Activated T-helper 17 cell treated with anti-CD3 and anti-CD28 coated beads, Interleukin-2, amount 50 U/mL, for 72 hours (primary cell): ENCODE measurements at places on chromosomes 12 and 14. TPM values are rescaled to one million over a fixed set of nuclear protein-coding genes. Genes with fewer than 3 reads are reported as not detected.

RASSF8 gene
- 0.56 TPM for total RNA-seq

DHRS2 gene
- 17.7 TPM for total RNA-seq

HOXC12 gene
- total RNA-seq, result not detected

B4GALNT3 gene
- total RNA-seq, result 4.7 TPM

TTC9 gene
- 4.7 TPM for total RNA-seq

SPIC gene
- not detected for total RNA-seq

OTX2 gene
- not detected for total RNA-seq

NXPH4 gene
- 0.34 TPM for total RNA-seq

DNA sequence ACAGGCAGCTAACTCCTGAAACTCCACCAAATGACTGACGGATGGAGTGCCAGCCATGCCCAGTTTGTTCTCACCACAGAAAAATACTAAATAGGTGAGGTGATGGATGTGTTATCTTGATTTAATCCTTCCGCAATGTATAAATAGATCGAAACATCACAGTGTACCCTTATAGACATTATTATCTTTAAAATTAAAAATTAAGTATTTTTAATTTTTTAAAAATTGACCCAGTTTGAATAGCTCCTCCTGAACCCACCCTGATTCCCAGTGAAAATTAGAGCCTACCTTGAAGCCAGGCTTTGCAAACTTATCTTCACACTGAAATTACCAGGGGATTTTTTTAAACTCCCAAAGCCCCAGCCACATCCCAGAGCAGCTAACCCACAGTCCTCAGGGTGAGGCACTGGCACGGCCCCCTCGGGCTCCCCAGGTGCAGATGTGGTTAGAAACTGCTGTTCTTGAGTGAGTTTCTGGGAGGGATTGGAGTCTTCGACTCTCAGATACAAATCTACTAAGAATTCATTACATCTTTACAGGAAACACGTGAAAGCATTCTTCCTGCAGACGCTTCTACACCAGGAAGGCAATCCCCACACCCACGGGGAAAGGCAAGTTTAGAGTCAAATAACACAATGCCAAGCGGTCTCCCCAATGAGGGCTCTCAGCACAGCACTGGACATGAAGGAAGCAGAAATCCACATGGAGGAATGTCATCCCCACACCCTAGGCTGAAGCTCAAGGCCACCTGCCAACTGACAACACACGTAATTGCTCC, 126.4 kb downstream of the RIMBP2 start:
- no peak for ATAC-seq

GRCh38 chr12:31205054-31205453, 120.9 kb downstream of the SINHCAF start:
- peak; percentile 80 for ATAC-seq

DNA sequence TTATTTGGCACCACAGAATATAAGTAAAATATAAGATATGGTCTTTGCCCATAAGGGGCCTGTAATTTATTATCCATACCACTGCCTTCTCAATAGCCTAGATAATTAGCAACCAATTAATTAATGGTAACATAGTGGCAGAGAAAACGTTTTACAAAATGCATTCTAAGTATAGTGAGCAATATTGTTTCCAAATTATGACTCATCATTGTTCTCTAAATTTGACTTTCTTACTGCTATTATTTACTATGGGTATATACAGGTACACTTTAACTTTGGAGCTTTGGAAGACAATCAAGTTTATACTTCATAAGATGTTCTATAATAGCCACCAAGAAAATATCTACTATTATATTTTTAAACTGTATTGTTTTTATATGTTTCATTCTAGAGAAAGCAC, 26.7 kb downstream of the DCP1B start:
- peak; percentile 37 for ATAC-seq

DNA sequence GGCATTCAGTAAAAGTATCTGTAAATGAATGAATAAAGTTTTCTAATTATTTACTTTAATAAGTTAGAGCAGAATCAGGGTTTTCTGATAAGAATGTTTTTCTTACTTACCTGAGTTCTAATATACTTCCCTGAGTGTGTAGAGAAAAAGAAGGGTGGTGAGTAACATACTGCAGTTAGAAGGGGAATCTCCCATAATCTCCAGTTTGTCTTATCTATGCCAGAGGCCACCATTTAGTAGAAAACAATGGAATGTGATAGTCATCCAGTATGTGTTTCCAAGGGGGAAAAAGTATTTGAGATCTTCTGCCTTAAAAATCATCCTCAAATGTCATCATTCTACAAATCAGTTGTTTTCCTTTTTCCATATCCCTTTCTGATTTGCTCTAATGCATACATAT, 56.5 kb upstream of the PAWR start:
- no peak for ATAC-seq

GRCh38 chr12:53336181-53336681, at the start of gene SP7:
Gene SP7 (minus strand): TSS chr12:53336354. CDS start chr12:53335646, 708 bp downstream.
- ATAC-seq, result no peak

- ATAC-seq, result peak; percentile 23
Observed at GRCh38 chr12:11652351-11653040, 3.0 kb downstream of the ETV6 start.

DNA sequence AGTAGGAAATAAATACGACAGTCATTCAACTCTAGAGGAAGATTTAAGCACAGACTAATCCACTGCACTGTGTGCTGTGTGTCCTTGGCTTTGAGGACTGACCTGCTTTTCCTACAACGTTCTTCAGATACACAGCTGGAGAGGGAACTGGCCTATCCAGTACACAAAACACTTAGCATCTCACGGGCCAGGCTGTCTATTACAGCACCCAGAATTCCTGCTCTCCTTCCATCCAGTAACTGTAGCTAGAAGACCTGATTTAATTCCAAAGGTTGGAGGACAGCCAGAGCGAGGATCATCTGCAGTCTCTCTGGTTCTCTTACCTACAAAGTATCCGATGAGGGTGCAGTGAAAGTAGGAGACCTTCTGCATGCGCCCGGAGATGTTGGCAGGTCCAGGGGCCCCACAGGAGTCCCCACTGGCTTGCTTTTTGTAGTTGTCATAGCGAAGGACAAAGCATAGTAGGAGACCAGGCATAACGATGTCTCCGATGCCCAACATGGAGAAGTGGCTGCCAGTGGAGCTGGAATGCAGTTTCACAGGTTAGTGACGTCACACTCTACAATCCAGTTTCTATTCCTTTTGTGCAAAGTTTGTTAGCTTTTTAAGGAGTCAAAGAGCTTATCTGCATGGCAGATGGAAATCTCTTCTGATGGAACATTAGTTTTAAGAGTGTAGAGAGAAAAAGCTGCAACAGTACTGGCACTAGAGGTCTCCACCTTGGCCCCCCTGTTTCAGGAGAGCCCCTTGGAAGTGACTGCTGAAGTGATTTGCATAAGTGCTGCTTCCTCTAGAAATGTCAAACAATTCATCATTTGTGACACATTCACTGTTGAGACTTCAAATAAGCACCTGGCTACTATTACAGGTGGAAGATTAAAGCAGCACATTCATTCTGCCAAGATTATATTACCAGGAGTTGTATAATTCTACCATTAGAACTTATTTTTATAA, 41.7 kb downstream of the ACADS start:
- ATAC-seq, result no peak

- ATAC-seq, result peak; percentile 71
Observed at GRCh38 chr12:12704593-12705230, 8.7 kb upstream of the GPR19 start.

DNA sequence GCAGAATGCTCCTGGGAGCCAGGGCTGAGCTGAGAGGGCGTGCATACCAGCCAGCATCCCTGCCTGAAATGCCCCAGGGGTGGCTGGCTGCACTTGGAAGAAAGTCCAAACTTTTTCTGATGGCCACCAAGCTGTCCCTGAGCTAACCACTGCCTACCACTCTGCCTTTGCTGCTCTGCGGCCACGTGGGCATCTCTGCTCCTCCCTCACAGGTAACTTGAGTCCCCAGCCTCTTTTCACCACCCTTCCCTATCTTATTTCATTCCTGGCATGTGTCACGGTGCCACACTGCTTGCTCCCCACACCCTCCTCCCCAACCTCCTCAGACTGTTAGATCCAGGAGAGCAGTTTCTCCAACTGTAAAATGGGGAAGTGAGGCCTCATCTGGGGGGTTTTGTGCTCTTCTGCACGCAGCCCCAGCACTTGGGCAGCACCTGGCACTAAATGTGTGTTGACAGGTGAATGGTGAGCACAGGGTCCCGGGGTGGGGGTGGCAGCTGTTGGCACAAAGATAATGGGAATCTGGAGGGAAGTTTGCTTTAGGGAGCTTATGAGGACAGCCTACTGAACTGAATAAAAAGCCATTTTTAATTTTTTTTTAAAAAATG, 113.0 kb downstream of the GLT1D1 start:
- no peak for ATAC-seq

- ATAC-seq, result peak; percentile 81
Observed at GRCh38 chr12:15700595-15700994, 88.6 kb downstream of the EPS8 start.

- ATAC-seq, result peak; percentile 99
Observed at GRCh38 chr14:65637780-65638179, 225.2 kb downstream of the FUT8 start.

DNA sequence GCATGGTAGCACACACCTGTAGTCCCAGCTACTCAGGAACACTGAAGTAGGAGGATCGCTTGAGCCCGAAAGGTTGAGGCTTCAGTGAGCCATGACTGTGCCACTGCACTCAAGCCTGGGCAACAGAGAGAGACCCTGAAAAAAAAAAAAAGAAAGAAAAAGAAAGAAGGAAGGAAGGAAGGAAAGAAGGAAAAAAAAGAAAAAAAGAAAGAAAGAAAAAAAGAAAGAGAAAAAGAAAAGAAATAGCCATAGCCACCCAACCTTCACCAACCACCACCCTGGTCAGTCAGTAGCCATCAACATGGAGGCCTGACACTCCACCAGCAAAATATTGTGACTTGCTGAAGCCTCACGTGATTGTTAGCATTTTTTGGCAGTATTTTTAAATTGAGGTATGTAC, 21.4 kb upstream of the TMEM263 start:
- no peak for ATAC-seq

DNA sequence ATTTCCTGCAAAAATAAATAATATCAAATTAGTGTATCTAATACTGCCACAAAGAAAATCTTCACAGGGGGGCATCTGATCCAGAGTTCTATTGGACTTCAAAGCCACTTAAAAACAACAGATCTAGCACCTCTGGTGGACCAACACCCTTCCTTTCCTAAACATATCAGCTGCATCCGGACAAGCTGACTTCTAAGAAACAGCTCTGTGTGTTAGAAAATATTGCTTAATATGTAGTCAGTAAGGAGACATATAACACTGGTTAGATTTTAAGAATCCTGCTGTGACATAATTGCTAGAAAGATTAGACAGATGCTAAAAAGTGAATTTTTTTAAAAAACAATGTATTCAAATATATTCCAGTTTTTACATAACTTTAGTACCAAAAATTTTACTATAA, 61.1 kb upstream of the PTPRB start:
- ATAC-seq, result no peak

DNA sequence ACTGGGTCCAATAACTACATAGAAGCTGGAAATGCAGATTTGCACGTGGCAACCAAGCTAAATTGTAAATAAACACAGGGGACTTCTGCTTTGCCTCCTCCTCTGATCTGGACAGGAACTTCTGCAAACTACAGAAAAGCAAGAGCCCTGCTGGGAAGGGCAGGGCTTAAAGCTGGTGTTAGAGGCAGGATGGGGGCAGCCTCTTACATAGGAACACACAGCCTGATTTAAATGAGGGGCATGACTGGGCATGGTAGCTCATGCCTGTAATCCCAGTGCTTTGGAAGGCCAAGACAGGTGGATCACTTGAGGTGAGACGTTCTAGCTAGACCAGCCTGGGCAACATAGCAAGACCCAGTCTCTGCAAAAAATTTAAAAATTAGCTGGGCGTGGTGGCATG, 46.7 kb downstream of the ERH start:
- ATAC-seq, result no peak

DNA sequence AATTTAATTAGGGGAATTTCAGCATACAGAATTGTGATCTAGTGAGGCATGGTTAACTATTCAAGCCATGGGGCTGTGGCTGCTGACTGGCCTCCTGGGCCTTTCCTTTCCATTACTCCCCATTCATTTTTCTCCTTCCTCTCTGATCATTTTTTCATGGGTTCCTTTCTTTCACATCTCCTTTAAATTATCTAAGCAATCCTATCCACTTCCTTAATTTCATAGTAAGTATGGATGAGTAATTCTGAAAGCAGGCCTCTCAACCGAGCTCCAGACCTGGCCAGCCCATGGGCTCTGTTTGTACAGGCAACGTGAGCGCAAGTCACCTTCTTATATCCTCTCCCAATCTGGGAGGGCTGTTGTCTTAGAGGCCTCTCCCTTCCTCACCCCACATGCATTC, 13.4 kb downstream of the CKAP4 start:
- no peak for ATAC-seq

GRCh38 chr12:113157218-113157859, 7.8 kb downstream of the CFAP73 start:
- no peak for ATAC-seq

DNA sequence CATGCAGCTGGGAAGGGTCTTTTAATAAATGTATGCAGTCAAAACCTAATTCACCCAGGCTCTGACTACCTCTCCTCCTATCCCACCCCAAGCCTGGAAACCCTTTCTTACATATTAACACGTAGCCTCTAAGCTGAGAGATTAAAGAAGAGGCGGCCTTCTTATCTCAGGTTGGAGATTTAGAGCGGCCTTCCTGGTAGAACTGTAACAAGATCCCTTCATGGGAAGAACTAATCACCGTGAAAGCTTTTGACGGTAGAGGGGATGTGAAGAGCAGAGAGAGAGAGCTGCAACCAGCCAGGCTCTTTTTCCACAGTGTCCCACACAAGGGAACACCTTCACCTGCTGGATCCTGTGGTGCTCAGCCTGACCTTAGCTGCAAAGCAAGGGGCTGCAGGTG, 367.4 kb downstream of the MED13L start:
- ATAC-seq, result no peak

DNA sequence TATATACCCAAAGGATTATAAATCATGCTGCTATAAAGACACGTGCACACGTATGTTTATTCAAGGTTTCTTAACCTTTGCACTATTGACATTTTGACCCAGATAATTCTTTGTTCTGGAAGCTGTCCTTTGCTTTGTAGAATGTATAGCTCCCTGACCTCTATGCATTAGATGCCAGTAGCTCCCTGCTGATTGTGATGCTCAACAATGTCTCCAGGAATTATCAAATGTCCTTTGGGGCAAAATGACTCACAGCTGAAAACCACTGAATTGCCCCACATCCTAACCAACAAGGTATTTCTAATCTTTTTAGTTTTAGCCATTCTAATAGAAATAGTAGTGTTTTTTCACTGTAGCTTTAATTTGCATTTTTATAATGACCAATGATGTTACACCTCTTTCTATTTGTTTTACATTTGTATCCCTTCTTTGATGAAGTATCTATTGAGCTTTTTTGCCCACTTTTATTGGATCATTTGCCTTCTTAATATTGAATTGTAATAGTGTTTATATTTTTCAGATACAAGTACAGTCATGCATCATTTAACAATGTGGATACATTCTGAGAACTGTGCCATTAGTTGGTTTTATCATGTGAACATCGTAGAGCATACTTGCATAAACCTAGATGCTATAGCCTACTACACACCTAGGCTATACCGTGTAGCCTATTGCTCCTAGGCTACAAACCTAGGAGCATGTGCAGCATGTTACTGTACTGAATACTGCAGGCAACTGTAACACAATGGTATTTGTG, 10.4 kb upstream of the NOPCHAP1 start:
- ATAC-seq, result no peak
